GM19239 (cell line): ENCODE measurements at places on chromosomes 5 and 9.

DNA sequence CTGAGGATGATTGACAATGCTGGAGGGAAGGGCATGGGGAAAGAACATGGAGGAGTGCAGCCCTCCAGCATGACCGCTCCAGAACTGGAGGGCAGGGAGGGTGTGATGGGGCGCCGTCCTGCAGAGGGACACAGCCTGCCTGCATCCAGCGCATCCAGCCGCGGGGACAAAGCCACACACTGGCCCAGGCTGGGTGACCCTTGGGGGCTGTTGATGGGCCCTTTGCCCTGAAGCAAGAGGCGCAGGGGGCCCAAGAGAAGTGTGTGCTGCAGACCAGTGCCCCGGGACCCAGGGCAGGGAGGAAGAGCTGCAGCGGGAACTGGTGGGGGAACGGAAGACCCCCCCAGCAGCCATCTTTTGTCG is 169.8 kb upstream of the PPP1R26 start:
- DNase-seq = no peak

DNA sequence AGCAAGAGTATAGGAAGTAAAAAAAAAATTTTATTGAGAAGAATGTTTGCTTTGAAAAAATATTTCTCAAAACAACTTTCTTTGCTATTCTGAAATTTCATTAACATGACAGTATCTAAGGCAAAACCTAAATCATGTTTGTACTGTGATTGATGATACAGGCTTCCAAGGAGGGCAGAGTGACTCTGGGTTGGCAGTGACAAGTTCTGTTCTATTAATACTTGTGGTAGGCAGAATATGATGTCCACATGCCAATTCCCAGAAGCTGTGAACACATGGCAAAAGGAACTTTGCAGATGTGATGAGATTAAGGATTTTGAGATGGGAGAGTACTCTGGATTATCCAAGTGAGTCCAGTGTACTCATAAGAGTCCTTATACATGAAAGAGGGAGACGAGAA is 16.6 kb downstream of the CCDC125 start:
- DNase-seq = no peak

- peak; percentile 13 for DNase-seq
Observed at GRCh38 chr5:148998174-148998797, 64.6 kb downstream of the SH3TC2 start.

GRCh38 chr9:133725886-133726285 is 12.3 kb downstream of the SARDH start:
- no peak for DNase-seq

DNA sequence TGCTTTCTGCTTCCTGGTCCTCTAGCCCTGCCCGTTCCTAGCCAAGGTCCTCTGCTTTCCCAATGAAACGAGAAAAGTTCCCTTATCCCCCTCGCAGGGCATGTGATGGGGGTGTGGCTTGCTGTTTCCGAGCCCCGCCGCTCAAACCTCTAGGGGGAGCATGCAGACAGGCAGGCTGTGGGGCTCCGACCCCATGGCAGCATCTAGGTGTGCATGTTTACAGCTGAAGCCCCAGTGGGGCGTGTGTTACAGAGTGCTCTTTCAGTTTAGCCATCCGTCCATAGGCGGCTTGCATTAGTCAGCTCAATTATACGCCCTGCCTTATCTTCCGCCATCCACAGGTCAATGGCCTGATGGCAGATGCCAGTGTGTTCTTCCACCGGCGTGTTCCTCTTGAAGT is 48.3 kb upstream of the SPATA31E1 start:
- DNase-seq = no peak
